ENCODE measurements at places on chromosomes 2 and 18.

GRCh38 chr2:201938156-201938775, 95.4 kb upstream of the FZD7 start:
- no peak for DNase-seq

GRCh38 chr2:26729311-26729710, 34.8 kb upstream of the SLC35F6 start:
- DNase-seq: no peak

- no peak for DNase-seq
These were observed 138.5 kb downstream of the MEIS1 start for GRCh38 chr2:66573416-66573815.

GRCh38 chr2:240478346-240479110, 43.1 kb downstream of the GPC1 start:
- DNase-seq: no peak

GRCh38 chr2:138493334-138493733, 8.2 kb upstream of the SPOPL start:
- DNase-seq: no peak

DNA sequence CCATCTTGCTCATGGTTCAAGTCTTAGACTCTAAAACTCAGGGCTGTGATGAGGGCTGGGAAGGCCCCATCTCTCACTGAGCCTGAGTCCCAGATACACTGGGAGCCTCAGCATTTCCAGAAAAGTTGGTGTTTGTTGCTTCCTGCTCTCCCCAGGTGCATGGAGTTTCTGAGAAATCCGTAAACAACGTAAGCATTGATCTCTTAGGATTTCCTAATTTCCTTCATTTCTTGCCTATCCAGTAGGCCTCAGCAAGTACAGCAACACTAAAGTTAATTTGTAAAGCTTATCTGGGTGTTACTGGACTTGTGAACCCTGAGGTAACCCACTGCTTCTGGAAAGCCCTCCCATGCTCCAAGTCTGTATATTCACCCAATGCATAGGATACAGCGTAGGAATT, 199.4 kb upstream of the SIX3 start:
- no peak for DNase-seq

GRCh38 chr2:9991829-9992273, 40.4 kb downstream of the GRHL1 start:
- DNase-seq: no peak

GRCh38 chr18:45441110-45441847, 174.0 kb upstream of the SLC14A2 start:
- no peak for DNase-seq

DNA sequence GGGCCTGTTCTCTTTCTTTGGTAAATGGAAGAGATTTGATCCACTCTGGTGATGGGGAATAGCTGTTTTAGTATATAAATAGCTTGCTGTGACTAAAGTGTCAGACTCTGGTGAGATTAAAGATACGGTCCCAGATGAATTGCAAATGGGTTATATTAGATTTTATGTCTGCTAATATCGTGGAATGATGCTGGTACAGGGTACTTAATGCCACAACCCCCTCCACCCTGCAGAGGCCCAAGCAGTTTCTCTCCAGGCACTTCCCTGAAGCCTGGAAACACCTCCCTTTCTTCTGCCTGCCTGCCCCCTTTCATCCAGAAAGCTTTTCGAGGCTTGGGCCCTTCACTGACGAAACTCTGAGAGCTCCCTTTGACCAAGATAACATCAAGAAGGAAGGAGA, 21.4 kb upstream of the RFX8 start:
- DNase-seq: no peak

- no peak for DNase-seq
These were observed 304.3 kb upstream of the CNTNAP5 start for GRCh38 chr2:123720760-123721159.

DNA sequence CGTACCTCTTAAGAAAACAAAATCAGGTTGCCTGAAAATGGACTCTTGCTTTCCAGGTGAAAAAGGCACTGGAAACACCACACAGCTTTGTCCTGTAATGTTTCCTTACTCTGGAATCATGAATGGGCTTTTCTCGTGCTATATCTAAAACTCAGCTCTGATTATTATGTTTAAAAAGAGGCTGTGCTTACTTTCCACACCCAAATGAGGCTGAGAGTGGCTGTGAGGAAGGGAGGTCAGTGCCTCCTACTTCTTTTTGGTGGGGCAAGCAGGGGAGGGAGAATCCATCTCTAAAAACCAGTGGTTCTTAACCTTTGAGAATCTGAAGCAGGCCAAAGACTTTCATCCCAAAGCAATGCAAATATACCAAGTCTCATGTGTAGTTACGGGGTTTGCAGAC, 148.6 kb downstream of the FAM210A start:
- DNase-seq: no peak

Measured in substantia nigra (tissue), 51 donors.